HepG2 (cell line): ENCODE measurements at places on chromosomes 12 and 14.

GRCh38 chr14:72177251-72177650 lies 245.0 kb downstream of the RGS6 start:
- DNase-seq = no peak

GRCh38 chr12:90262251-90262650 lies 553.6 kb upstream of the ATP2B1 start:
- no peak for DNase-seq

GRCh38 chr12:57735952-57736740 lies 2.4 kb downstream of the AGAP2 start:
- peak; percentile 37 for DNase-seq

DNA sequence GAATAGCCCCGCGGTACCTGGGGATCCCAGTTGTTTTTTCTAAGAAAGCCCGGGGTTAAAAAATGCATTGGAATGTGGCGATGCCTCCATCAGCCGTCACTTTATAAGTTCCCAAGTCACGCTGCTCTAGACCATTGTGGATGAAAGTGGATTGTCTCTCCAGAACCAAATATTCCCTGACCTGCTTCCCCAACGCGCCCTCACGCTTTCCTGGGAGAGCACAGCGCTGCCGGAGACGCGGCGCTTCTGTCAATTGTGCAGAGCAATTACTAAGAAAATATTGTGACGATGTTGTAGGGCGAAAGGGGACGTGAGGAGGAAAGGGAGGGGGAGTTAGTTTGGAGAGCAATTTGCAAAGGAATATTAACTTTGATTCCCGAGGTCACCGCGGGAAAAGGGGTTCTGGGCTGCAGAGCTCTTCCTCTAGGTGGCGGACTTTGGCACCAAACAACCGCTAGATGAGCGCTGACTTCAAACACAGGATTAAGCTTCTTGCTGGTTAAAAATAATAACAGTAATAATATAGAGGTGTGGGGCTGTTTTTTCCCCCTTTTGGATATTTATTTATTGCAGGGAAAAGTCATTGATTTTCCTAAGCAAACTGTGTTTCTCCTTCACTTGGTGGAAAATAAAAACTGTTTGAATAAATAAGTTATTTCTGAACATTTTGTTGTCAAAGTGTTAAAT lies 9.6 kb upstream of the FOXG1 start:
- peak; percentile 72 for DNase-seq

- no peak for DNase-seq
Observed at GRCh38 chr12:53196486-53196885, 10.6 kb downstream of the ITGB7 start.

DNA sequence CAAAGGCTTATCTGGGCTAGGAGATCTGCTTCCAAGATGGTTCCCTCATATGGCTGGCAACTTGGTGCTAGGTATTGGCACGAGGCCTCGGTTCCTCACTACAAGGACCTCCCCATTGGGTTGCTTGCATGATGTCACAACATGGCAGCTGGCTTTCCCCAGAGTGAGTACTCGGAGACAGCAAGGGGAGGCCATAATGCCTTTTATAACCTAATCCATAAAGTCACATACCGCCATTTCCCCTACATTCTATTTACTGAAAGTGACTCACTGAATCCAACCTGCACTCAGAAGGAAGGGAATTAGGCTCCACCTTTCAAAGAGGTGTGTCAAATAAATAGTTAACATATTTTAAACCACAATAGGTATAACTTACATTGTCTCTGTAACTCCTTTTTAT lies 130.9 kb downstream of the SAMD4A start:
- DNase-seq = no peak

- no peak for DNase-seq
Observed at GRCh38 chr12:91023326-91024004, 18.7 kb upstream of the EPYC start.

DNA sequence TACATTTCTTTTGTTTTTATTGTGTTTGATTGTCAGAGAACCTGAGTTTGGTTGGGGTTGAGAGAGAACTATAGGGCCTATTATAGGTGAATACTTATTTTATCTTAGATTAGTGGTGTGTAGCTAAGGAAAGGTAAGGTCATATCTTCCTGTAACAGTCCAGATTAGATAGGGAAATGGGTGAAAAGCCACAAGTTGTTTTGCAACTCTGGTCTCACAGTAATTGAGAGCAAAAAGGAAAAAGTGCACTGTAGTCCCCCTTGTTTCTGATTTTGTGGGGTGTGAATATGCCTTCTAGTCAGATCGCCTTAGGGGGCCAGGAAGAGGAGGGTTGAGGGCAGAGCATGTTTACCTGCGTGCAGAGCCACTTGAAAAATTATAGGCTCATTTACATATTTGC lies 8.9 kb downstream of the MSRB3 start:
- no peak for DNase-seq

- DNase-seq = no peak
Observed at GRCh38 chr12:46830731-46831334, 5.0 kb upstream of the SLC38A4 start.

DNA sequence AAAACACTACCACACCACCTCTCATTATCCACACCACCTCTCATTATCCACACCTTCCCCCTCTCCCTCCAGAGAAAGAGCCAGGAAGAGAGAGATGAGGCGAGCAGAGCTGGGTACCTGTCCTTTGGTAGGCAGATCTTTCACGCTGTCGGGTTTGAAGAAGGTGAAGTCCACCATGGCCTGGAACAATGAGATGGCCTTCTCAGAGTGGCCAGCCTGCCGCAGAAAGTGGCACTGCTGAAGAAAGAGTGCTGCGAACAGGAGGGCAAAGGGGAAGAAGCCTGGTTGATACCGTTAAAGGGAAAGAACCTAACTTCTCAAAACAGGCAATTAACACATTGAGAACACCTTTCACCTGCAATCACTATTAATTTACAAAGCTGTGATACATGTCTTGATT lies 30.6 kb downstream of the NRDE2 start:
- DNase-seq = no peak

DNA sequence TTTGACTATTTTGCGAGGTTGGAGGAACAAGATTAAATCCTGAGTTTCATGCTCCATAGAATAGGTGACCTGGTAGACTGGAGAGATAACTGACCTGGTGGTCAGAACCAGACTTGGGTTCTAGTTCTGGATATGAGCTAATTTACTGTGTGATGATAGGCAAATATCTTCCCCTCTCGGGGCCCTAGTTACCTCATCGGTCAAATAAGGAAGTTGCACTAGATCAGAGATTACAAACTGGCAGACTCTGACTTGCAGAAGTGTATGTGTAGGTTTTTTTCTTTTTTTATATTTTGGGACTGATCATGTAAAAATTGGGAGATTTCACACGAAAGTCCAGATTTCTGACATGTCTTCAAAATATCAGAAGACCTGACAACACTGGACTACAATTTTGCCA lies 37.0 kb downstream of the RPH3A start:
- DNase-seq = no peak

DNA sequence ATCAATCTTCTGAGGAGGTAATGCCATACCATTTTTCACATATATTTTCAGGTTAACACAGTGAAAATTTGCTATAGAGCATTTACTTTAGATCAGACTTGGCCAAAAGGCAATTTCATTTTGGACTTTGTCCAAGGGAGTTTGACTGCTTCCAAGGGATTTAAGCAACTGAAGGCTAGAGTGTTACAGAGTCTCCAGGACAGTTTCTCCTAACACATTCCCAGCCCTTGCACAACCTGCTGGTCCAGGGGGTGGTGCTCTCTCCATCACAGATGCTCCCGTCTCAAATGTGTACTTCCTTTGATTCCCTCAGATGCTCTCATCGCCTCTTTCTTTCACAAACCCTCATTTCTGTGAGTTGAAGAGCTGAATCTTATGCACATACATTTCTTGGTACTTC lies 143.1 kb downstream of the TPH2 start:
- no peak for DNase-seq

- no peak for DNase-seq
Observed at GRCh38 chr12:113050795-113051194, 5.7 kb upstream of the DTX1 start.

- no peak for DNase-seq
Observed at GRCh38 chr12:4932576-4932975, 22.9 kb downstream of the KCNA1 start.

GRCh38 chr12:7512553-7512952 lies 9.0 kb upstream of the CD163 start:
- DNase-seq = peak; percentile 51

DNA sequence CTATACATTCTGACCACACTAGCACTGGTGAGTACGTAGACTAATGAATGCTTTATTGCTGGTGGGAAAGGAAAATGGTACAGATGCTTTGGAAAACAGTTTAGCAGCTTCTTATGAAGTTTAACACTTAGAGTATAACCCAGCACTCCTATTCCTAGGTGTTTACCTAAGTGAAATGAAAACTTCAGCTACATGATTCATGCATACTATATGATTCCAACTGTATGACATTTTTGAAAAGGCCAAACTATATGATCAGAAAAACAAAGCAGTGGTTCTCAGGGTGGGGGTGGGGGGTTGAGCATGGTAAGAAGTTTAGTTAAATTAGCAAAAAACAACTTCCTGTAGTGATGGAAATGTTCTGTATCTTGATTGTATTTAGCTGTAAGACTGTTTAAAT lies 22.1 kb upstream of the ARID4A start:
- DNase-seq = no peak

DNA sequence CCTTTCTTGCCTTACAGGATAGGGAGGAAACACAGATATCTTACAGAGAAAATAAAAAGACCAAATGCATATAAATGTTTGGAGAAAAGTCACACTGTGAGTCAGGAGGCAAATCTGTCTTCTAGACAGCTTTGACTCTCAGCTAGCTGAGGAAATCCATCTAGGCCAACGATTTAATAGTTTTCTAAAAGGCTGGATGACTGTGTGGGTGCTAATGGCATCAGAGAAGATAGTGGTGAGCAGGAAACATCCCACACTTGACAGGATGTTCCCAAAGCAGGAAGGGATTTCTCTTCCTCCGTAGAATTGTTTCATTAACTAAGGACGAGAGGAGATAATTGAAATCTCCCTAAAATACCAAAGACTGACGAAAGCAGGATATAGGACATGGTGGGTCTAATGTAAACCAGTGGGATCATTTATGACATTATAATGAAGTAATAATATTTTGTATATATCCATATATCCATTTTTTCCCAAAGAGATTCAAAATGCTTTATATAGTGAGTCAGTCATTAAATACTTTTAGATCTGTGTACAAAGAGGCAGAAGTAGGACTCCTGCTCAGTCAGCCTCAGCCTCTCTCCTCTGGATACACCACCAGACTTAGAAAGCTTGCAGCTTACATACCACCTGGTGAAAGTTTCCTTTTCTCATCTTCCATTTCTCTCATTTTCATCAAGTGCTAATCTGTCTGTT lies 44.3 kb upstream of the PSMA6 start:
- no peak for DNase-seq

- no peak for DNase-seq
Observed at GRCh38 chr14:26023967-26024366, 573.9 kb downstream of the NOVA1 start.

DNA sequence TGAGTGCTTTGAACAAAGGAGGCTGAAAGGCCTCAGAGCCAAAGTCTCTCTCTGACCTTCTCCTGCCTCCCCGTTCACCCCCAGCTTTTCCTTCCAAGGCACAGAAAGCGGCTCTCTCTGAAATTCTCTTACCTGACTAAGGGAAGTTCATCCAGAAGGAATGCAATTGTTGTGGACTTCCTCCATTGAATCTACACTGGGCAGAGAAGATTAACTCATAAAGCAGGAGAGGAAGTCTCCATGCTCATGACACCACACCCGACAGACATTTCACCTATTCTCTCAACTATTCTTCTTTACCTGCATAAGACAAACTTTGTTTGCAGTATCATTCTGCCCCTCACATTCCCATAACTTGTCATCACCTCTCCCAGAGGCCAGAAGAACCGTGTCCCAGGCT lies 129.3 kb upstream of the CCDC175 start:
- DNase-seq = no peak

DNA sequence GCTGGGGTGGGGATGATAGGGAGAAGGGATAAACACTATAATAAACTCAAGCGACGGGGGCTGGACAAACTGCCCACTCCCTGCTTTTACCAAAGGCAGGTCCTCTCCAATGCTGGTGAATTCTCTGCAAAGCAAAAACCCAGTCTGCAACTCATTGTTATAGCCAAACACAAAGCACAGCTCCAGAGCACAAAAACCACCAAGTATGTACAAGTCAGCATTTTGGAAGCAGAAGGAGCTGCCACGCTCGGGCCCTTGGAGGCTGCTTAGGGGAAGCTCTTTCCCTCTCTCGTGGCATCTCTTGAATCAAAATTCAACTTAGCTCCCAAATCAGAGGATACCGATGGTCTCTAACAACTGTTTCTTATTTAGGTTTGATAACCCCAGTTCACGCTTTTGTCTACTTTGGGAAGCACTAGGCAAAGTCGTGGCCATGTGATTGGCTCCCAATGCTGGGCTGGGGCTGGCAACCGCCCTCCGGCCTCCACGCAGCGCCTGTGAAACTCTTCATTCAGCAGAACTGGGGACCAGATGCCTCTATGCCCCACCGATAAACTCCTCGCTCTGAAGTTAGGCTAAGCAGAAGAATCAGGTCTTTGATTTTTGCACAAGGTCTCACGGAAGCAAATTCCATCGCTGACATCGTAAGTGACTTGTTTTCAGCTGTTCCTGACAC lies 158.5 kb upstream of the FOXN3 start:
- DNase-seq = no peak

- DNase-seq = no peak
Observed at GRCh38 chr12:111160350-111161241, 208.3 kb downstream of the PHETA1 start.

- DNase-seq = no peak
Observed at GRCh38 chr14:88322504-88323085, 474 bp downstream of the KCNK10 start.

DNA sequence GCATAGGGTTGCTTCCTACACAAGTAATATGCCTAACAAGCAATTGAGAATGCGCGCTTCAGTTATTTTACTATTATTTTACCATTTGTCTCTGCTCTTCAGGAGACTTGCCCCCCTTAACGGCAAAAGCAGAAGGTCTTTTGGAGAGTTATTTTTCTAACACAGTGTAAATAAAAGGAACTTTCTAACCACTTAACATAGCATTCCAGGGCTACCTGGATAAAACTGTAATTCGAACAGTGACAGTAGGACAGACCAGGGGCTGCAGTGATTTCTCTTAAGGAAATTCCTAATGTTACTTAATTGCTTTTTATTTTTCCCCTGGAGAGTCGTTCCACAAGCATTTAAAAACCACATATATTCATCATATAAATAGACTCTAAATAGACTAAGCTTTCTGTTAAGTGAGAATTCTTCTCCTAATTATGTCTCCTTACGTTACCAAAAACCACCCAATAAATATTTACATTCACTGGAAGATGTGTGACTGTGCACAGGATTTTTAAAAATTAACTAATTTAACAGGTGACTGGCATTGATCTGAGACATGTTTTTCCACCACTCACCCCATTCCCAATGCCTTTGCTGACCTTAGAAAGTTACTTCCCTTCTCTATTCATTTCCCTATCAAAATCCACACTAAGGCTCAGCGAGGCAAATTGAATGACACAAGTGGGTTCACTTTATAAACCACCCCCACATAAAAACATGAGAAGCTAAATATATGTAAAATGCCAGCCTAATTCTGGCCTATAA lies 72.4 kb downstream of the RNF34 start:
- no peak for DNase-seq
